Activated T-cell treated with anti-CD3 and anti-CD28 coated beads, Interleukin-2, amount 50 U/mL, for 4 hours (primary cell): ENCODE measurements at places on chromosomes 3 and 15. TPM values are rescaled to one million over a fixed set of nuclear protein-coding genes. Genes with fewer than 3 reads are reported as not detected.
A peak's percentile ranks its signal among the peaks of the same experiment; 100 is the strongest.

- DNase-seq = no peak
Observed at GRCh38 chr3:153138276-153139210, 23.5 kb upstream of the RAP2B start.

DNA sequence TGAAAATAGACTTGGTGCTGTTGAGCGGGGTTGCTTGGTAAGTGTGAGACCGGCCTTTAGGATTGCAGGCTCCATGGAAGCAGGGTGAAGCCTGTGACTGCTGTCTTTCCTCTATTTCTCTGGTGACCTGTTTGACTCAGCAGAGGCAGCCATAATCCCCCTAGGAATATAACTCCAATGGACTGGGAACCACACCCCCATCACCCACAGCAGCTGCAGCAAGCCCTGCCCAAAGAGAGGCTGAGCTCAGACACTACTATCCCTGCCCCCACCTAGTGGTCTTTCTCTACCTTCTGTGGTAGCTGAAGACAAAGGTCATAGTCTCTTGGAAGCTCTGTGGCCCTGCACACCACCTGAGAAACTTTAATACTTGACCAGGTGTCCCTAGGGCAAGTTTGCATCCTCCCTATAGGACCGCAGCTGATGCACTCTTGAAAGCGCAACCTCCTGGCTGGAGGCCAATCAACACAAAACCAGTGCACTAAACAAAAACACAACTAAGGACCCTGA, 133.6 kb upstream of the MRPL3 start:
- DNase-seq = no peak

DNA sequence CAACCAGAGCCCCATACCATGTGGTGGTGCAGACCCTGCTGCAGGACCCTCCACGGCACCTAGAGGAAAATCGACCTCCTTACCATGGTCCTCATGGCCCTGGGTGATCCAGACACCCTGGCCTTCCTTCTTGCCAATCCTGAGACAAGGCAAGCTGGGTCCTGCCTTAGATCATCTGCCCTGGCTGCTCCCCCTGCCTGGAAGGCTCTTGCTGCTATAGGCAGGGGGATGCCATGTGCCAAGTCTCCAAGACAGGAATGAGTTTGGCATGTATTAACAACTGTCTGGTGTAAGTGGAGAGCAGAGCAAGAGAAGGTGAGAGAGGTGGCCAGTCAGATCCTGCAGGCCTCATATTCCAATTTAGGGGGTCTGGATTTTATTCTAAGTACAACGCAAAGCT, 7.5 kb downstream of the HEG1 start:
- no peak for DNase-seq

DNA sequence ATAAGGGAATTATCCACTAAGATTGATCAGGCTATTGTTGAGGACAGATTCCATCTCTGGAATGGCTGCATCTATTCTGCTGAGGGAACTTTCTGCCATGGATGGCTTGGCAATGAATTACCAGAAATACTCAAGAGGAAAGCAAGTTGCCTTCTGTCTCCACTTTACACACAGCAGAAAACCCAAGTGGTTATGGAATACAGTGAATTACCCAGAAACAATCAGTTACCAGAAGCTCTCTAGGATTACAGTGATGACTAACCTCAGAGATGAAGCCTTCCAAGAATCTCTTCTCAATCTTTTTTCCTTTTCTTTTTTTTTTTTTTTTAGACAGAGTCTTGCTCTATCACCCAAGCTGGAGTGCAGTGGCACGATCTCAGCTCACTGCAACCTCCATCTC, 183.3 kb downstream of the WDR76 start:
- DNase-seq = no peak

DNA sequence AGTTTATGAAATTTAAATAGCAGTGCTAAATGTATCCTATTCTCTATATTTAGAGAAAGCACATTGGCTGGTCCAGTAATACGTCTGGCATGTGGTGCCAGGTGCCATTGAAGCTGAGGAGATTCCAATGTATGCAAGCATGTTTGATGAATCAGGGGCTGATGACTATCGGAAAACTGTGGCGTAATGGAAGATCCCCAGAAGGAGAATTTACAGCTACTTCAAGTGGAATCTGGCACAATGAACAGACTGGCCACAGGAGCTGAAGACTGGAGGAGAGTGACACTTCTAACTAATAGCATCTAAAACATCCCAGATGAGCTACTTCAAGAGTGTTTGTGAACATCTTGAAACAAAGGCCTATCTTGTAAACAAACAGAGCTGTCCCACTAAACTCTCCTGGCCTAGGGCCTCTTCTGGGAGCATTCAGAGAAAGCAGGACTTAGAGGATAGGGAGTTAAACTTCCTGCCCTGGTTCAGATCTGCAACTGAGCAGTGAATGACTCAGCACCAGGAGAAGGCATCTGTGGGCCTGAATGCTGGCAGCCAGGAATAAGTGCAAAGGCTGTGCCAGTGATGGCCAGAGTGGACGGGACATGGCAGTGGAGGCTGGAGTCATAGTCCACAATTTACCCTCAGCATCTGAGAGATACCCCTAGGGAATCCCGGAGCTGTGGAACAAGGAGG, 15.2 kb upstream of the ACTC1 start:
- no peak for DNase-seq

DNA sequence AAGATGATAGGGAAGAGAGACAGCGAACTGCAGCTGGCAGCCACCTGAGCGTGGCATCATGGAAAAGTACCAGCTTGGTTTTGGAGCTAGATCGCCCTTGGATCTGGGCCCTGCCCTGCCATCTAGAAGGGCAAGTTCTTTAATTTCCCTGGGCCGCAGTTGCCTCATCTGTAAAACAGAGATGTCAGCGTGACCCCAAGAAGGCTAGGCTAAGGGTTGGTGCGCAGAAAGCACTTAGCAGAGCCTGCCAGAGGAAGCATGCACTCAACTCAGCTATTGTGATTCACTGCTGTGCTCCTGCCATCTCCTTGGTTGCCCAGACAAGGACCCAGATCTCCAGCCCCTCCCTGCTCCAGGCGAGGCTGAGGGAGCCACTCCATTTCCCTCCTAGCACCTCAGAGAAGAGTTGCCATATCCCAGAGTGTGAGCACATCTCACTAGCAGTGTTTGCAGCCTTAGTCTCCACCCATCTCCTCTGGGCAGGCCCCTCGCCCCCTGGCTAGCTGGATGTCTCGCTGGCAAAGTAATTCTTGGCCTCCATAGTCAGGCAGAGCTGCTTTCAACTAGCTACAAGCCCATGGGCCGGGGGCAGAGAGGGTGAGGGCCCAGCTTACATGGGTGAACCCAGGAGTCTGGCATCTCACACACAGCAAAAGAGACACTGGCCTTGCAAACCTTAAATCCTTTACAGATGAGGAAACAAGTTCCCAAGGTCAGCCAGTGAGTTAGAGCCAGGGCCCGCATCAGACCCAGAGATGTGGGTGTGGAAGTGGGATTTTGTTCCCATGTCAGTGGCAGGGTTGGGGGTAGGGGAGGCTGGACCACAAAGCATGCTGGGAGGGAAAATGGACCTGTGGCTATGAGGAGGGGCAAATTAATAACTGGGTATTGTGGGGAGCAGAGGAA, 280.7 kb upstream of the TLE3 start:
- no peak for DNase-seq

DNA sequence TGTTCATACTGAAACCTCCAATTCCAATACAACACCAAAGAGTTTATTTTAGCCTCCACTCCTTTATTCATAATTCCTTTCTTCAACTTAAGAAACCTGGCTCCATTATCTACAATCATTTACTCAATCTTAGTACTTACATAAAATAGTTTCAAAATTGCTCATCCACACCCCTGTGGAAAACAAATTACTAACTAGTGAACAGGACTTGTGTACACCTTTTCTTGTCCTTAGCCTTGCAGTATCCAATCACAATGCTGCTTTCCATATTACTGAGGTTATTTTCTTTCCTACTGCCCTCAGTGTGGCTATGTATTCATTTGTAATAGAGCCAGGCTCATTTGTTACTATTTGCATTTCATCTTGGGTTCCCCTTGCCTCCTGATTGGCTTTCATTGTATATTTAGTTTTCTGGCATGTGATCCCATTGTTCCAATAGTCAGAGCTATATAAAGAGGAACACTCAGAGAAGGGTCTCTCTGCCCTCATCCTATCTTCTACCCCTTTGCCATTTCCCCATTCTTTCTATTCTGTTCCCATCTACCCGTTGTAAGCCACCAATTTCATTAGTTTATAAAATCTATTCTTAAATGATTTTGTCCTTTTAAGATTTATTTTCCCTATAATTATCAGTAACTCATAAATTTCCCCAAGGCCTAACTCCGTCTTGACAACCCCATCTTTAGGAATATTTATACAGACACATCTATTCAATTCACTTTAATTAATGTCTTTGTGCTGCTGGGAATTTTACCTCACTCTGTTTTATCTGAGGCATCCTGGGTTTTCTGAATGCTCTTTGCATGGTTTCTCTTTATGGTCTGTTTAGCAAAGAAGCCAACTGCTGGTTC, 67.9 kb upstream of the RBP1 start:
- DNase-seq = no peak

DNA sequence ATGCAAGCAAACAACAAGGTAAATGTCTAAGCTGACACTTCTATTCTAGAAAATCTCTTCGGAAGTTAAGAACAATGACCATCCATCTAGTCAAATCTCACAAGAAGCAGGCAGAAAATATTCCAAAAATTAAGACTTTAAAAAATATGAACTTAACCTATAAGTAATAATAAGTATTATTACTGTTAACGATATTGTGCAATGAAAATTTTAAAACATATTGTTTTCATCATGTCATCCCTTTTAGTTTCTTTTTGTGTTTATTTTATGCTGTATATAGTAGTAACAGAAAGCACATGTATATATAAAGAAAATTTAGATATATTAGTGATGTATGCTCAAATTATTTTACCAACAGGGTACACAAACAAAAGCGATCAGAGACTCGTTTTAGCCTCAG, 4.1 kb downstream of the HDGFL3 start:
- no peak for DNase-seq

GRCh38 chr3:46960081-46960701, 16.4 kb downstream of the CCDC12 start:
- DNase-seq = no peak

- no peak for DNase-seq
Observed at GRCh38 chr3:128548021-128548420, 55.0 kb upstream of the GATA2 start.

- peak; percentile 10 for DNase-seq
Observed at GRCh38 chr3:187130346-187131066, 8.8 kb downstream of the RPL39L start.

DNA sequence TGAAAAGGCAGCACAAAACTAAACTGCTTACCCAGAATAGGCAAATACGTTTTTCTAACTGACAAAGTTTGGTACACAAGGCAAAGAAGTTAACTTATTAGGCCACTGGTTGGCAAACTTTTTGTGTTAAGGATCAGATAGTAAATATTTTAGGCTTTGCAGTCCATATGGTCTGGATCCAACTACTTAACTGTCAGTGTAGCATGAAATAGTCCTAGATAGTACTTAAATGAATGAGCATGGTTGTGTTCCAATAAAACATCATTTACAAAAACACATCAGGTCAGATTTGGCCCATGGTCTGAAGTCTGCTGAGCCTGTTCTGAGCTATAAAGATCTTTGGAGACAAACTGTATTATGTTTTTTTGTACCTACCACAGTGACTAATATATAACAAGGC, 136.9 kb downstream of the PCCB start:
- no peak for DNase-seq

DNA sequence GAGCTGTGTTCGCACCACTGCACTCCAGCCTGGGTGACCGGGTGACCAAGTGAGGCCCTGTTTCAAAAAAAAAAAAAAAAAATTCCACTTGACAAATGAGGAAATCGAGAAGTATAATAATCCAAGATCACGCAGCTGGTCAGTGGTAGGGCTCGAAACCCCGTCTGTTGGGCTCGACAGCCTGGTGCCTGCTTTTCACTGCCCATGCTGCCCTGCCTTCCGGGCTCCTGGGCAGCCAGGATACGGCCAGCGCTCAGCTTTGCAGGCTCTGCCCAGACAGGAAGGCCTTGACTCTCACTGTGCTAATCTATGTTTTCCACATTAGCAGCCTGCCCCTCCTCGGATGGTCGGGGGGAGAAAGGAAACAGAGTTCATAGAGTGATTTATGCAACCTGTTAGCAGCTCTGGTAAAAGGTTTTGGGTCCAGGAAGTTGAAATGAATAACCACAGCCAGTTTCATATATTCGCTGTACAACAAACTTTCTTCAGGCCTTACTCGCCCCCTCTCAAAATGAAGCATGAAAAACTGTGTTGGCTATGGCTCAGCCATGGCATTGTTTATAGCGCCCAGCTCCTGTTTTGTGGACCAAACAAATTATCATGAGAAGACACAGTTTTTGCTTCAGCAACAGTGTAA, 108.8 kb downstream of the XXYLT1 start:
- no peak for DNase-seq

GRCh38 chr15:35126236-35126635, 41.1 kb upstream of the NANOGP8 start:
- DNase-seq = no peak

- no peak for DNase-seq
Observed at GRCh38 chr15:75025548-75026260, 2.3 kb downstream of the PPCDC start.

DNA sequence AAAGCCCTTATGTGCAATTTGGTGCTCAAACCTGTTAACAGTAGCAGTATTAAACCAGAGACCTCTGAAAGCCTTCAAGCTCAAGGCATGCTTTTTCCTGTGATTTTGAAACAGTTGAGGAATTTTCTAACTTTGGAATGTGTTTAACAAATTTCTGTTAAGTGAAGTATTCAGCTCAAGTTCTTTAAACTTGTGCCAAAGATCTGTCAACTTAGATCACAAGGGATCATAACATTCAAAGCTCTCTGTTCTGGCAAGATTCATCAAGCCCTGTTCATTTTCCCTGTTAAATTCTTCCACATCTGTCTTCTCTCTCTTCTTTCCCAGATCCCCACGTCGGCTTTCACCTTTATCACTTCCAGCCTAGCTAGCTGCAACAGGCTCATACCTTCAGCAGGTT, 28.8 kb upstream of the RYK start:
- DNase-seq = no peak

DNA sequence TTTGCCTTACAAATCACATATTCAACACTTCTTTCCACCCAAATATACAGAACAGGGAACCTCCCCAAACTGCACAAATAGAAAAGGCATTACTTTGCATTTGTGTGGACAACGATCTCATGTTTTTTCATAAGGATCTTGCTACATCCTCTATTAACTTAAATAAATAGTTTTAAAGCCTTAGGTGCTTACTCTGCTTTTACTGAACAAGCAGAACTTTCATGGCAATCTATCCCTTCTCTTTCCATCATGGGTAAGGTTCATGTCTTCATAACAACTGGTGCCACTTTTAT, 18.1 kb downstream of the SIAH2 start:
- DNase-seq = no peak

DNA sequence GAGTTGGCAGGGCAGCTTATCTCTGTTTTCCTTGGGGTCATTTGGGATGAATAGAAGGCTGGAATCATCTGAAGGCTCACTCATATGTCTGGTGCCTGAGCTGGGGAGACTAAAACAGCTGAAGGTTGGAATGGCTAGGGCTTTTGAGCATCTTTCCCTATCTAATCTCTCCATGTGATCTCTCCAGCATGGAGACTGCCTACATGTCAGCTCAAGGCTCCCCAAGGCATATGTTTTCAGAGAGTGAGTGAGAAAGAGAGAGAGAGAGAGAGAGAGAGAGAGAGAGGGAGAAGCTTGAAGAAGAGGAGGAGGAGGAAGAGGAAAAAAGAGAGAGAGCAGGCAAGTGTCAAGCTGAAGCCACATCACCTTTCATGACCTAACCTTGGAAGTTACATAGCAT, 143.4 kb downstream of the EBLN2 start:
- no peak for DNase-seq

TBC1D2B gene
- 24.0 TPM for total RNA-seq

AKAP13 gene
- total RNA-seq = 78.8 TPM

KCNH8 gene
- total RNA-seq = not detected

CAMP gene
- not detected for total RNA-seq

PLAAT1 gene
- not detected for total RNA-seq

SGO1 gene
- total RNA-seq = 7.7 TPM

POPDC2 gene
- 2.0 TPM for total RNA-seq

PCBP4 gene
- total RNA-seq = 10.4 TPM

CHRNA3 gene
- total RNA-seq = not detected
